ENCODE measurements at places on chromosomes 2 and 18. TPM values are rescaled to one million over a fixed set of nuclear protein-coding genes. Genes with fewer than 3 reads are reported as not detected.
A peak's percentile ranks its signal among the peaks of the same experiment; 100 is the strongest.

- DNase-seq, result no peak
These were observed 23.1 kb upstream of the TXNDC2 start for GRCh38 chr18:9862686-9863085.

GRCh38 chr18:23716966-23717365, 27.7 kb downstream of the LAMA3 start:
- no peak for DNase-seq

GRCh38 chr2:41000906-41001305, 549.0 kb upstream of the SLC8A1 start:
- DNase-seq, result no peak

DNA sequence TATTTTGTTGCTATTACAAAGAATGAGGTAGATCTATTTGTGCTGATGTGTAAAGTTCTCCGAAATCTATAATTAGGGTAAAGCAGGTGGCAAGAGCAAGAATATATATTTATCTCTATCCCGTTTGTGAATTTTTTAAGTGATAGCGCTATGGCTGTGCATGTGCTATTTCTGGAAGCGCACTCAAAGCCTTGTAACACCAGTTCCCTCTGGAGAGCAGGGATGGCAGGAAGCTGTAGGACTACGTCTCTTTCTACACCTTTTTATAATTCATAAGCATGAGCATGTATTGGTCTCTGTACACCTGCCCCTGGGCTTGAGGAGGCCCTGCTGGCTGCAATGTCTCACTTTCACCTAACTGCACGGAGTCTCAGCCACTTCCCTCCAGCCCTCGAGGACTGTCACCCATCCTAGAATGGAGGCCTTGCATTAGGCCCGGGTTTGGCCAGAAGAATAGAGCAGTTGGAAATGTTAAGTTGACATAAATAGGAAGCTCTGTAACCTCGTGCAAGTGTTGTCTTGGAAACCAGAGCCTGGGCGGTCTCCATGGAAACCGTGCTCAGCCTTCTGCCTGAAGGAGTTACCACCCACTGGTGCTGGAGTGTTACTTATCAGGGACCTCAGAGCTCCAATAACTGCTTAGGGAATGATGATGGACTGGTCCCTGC, 20.9 kb downstream of the ITM2C start:
- no peak for DNase-seq

GRCh38 chr2:40454321-40454720, 2.4 kb upstream of the SLC8A1 start:
- DNase-seq, result no peak

Gene TDRD15
- polyA plus RNA-seq, result not detected

DNA sequence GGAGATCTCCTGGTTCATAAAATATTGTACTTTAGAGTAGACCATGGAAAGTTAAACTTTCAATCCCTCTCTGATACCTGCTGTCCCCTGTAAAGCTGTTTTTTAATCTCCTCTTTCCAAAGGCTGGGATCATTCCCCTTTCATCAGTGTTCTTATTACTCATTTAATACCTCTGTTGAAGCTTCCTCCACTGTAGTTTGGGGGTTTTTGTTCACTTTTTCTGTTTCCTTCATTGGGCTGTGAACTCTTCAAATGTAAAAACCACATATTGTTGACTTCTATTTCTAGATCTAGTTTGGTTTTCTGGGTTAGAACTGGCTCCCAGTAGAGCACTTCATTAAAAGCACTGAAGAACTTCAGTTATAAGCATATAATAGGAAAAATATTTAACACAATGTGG, 598.1 kb downstream of the RNF144A start:
- DNase-seq, result no peak

DNA sequence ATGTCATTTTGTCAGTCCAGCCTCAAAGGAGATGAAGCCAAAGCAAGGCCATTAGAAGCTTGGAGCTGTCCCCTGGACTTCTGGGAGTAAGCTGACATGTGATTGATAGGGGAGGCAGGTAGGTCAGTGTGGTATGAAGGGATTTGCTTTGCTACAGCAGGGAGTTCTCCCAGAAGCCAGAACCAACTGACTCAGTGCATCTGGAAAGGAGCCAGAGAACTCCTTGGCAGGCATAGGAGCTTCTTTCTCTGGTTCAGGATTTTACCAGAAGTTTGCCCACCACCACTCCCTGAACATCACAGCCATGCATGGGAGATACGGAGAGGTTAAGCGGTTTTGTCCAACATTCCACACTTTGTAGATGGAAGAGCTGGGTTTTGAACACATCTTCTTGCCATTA, 24.5 kb upstream of the KCNE4 start:
- DNase-seq, result no peak

DNA sequence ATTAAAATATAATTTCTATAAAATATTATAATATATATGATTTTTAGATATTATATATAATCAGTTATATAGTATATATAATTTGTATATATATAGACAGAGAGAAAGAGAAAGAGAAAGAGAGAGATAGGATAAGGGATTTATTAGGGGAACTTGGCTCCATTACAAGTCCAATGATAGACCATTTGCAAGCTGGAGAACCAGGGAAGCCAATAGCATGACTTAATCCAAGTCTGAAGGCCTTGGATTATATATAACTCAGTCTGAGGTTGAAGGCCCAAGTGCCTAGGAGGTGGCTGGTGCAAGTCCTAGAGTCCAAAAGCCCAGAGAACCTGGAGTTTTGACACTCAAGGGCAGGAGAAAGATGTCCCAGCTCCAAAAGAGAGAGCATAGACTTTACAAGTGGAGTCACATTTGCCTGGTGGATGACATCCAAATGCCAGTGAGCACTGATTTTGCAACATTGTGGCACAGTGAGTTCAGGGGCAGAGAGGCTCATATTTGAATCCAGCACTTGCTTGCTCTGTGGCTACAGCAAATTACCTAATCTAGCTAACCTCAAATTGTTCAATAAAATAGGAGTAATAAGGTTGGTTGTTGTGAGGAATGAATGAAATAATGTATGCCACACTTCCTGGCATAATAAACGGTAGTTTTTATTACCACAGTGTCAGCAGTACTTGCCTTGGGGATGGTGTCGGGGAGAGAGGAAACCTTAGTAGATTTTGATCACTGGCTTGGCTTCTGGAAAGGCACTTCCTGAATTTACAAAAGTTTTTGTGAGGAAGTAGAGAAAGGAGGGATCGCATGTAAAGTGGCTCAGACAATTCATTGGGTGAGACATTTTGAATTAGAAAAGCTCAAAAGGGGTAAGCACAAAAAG, 69.6 kb upstream of the CD28 start:
- DNase-seq, result no peak

DNA sequence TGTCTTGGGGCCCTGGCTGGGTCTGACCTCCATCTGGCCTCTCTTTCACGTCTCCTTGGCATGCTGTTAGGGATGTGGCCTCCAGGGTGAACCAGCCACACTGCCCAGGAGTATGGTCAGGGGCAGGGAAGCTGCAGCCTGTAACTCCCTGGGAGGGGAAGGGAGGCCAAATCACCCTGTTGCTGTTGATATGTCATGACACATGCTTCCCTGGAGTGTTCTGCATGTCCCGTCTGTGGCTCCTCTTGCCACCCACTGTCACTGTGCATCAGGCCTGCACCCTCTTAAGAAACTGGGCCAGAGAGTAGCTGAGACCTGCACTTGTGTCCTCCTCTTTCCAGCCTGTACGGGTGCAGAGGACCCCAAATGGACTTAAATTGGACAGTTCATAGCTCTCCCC, 221.3 kb downstream of the FHOD3 start:
- DNase-seq, result no peak

DNA sequence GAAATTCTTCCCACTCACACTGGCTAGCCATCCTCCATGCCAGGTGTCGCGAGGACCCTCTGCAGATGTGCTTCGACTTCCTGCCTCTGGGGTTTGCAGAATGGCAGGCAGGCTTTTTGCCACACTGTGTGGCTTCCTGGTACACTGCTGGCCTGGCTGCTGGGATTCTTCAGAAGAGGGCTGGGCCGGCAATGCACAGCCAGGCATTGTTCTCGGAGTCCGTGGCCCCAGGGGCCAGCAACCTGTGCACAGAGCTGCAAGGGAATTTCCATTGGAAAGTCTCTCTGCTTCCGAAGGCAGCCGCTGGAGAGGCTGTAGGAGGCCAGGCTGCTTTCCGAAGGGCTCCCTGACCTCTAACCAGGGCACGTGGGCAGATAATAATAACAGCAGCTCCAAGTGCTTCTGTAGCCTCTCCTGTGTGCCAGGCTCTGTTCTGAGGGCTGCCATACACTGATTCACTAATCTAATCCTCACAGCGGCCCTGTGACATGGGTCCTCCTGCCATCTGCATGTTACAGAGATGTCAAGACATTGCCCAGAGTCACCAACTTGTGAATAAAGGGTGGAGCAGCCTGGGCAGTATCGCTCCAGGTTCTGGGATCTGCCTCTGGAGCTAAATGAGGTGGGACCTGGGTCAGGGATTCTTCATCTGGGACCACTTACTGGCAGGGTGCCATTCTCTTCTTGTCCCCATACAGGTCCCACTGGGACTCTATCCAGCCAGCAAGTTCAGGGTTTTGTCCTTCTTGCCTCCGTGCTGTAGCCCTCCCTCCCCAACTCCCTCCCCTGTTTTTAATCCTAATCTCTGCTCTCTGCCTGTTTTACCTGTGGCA, 5.0 kb downstream of the LDLRAD4 start:
- DNase-seq, result no peak

Gene LOXHD1
- polyA plus RNA-seq, result 2.8 TPM

Gene CHRNA1
- polyA plus RNA-seq, result 128 TPM

Gene UNC80
- 2.8 TPM for polyA plus RNA-seq

DNA sequence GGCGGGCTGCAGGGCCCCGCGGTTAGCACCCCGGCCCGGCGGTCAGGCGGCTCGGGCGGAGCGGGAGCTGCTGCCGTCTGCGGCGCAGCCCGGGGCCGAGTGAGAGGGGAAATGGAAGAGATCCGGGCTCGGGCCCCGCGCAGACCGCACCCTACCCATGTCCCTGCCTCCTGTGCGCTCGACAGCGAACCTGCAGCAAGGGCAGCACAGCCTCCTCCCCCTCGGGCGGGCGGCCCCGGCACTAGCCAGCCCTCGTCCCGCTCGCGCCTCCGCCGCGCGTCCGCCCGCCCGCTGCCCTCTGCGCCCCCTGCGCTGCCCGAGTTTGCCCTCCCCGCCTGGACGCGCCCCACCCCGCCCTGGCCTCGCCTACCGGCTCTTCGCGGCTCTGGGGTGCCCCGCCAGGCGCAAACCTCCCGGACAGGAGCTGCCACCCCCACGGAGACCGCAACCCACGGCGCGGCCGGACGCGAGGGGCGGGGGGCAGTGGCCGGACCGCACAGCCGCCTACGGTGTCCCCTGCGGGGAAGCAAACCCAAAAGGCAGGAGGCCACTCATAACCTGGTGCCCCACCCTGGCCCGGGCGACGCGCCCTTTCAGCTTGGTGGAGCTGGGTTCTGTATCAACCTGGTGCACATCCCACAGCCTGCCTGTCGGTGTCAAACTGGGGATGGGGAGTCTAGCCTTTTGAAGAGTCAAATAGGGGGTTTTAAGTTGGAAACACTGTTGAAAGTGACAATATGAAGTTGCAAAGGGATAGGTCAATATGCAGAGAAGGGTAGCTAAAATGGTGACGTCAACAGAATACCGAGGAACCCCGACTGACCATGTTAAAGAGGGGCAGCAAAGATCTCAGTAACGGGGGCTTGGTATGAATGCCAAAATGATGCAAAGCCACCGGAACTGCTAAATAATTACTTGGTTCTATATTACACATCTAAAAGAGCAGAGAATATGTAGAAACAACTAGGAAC, at the start of gene IHH:
IHH (minus strand) TSS at position 101 of the 971 bp plus-strand sequence. CDS start 454 bp downstream, outside the sequence.
- no peak for DNase-seq

DNA sequence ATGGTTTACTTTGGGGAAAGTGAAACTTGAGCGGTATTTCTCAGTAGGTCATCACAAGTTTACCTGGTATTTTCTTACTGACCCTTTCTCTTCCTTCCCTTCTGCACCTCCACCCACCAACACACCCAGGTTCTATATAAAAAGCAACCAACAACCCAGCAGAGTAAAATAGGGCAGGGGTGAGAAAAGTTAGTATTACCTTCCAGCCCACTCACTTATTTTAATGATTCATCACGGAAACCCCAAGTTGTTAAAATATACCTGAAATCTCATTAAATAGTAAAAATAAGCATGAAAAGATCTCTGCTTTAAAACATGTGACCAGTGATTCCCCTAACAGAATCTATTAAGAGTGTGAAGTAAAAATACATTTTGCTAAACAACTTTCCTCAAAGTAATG, 306.1 kb downstream of the ZEB2 start:
- no peak for DNase-seq

- no peak for DNase-seq
These were observed 208.0 kb downstream of the GBX2 start for GRCh38 chr2:235960011-235960715.

GRCh38 chr2:235595422-235596010, 101.7 kb downstream of the AGAP1 start:
- DNase-seq, result peak; percentile 82

Gene INPP5D
- polyA plus RNA-seq, result 8.9 TPM

DNA sequence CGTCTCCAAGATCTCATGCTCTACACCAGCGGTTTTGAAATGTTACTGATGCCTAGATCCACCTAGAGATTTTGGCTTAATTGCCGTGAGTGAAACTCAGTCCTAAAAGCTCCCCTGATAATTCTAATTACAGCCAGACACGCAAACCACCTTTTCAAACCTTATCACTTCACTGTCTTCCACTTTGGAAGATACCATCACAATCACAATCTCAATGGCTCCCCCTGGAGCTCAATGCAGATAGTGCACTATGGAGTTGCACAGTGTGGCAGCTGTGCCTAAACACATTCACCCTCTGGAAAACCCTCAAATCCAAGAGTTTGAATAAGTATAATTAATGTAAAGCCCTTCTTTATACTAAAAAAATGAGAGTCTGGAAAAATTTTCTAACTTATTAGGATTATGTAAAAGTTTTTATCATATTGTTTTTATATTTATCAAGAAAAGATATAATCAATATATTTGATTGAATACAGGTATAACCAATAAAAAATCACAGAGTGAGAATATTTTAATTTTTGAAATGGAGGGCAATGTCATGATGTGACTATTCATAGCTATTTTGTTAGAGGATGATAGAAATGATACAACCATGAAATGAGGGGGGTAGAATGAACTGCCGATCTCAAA, 102.9 kb upstream of the SLC8A1 start:
- peak; percentile 15 for DNase-seq

Gene PLGLB1
- polyA plus RNA-seq, result 3.5 TPM

Gene ZEB2
- 132 TPM for polyA plus RNA-seq

DNA sequence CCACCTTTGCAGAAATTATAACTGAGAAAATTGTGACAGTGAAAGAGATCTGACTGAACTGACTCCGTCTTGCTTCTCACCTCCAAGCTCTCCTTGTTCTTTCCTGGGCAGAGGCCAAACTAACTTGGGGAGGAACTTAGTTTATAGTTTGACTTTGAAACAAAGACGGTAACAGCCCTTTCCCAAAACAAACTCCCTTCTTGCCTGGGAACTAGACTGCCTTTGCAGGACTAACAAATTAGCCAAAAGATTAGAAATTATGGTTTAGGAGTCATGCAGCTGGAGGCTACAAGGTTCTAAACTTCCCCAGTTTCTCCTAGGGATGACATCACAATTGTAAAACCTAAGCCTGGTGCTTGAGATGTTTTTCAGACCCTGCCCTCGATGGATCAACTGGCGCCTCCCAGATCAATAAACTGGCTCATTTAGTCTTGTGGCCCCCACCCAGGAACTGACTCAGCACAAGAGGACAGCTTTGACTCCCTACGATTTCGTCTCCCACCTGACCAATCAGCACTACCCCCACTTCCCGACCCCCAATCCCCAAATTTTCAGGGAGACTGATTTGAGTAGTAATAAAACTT, 137.7 kb downstream of the ALPK2 start:
- no peak for DNase-seq

Gene GKN2
- not detected for polyA plus RNA-seq

Data from hindlimb muscle (tissue), 1 donor.